ENCODE measurements at places on chromosomes 11 and 22. TPM values are rescaled to one million over a fixed set of nuclear protein-coding genes. Genes with fewer than 3 reads are reported as not detected.

The OR2AG1 gene
- total RNA-seq, result not detected

The NDUFS3 gene
- 118 TPM for total RNA-seq

The DCHS1 gene
- total RNA-seq, result 9.5 TPM

The FOLH1 gene
- total RNA-seq, result not detected

The APOBEC3F gene
- total RNA-seq, result not detected

The PICALM gene
- total RNA-seq, result 242 TPM

The FOSL1 gene
- total RNA-seq, result 1.9 TPM

The C11orf97 gene
- total RNA-seq, result not detected

The DNAJB7 gene
- not detected for total RNA-seq

The TRIM21 gene
- 10.2 TPM for total RNA-seq

The SLC22A8 gene
- total RNA-seq, result not detected

The OR52I1 gene
- not detected for total RNA-seq

The DRICH1 gene
- total RNA-seq, result not detected

The TSPAN32 gene
- total RNA-seq, result not detected

The OR2AT4 gene
- total RNA-seq, result not detected

The OR9G4 gene
- not detected for total RNA-seq

The CAPN5 gene
- total RNA-seq, result 4.5 TPM

The POU2AF3 gene
- total RNA-seq, result not detected

The JAML gene
- not detected for total RNA-seq
